ENCODE measurements at places on chromosomes 4 and X. TPM values are rescaled to one million over a fixed set of nuclear protein-coding genes. Genes with fewer than 3 reads are reported as not detected.

Gene ETDA
- not detected for total RNA-seq

Gene LINC00632
- 173 TPM for total RNA-seq

Gene ADH6
- total RNA-seq = 0.50 TPM

Gene CFP
- total RNA-seq = 24.8 TPM

Gene TLR8
- 35.4 TPM for total RNA-seq
